Thyroid gland (tissue), 4 donors: ENCODE measurements at places on chromosomes 2 and 18. TPM values are rescaled to one million over a fixed set of nuclear protein-coding genes. Genes with fewer than 3 reads are reported as not detected.

DNA sequence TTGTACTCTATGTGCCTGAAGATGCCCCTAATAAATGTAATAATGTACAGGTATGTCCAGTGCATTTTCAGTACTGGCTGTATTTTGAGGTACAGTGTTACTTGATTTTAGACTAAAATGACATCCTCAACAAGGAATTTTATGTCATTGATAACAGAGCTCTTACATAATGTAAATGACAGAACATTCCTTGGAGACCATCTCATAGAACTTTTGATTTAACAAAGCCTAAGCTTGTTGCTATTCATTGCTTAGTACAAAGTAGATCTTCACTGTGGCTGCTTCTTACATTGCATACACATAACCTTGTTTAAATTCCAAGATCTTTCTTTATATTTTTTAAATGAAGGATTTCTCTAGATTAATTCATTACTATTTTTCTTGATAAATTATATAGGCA lies 24.1 kb downstream of the DYNC1I2 start:
- DNase-seq, result no peak

GRCh38 chr2:101550555-101550954 lies 75.6 kb upstream of the RFX8 start:
- no peak for DNase-seq

DNA sequence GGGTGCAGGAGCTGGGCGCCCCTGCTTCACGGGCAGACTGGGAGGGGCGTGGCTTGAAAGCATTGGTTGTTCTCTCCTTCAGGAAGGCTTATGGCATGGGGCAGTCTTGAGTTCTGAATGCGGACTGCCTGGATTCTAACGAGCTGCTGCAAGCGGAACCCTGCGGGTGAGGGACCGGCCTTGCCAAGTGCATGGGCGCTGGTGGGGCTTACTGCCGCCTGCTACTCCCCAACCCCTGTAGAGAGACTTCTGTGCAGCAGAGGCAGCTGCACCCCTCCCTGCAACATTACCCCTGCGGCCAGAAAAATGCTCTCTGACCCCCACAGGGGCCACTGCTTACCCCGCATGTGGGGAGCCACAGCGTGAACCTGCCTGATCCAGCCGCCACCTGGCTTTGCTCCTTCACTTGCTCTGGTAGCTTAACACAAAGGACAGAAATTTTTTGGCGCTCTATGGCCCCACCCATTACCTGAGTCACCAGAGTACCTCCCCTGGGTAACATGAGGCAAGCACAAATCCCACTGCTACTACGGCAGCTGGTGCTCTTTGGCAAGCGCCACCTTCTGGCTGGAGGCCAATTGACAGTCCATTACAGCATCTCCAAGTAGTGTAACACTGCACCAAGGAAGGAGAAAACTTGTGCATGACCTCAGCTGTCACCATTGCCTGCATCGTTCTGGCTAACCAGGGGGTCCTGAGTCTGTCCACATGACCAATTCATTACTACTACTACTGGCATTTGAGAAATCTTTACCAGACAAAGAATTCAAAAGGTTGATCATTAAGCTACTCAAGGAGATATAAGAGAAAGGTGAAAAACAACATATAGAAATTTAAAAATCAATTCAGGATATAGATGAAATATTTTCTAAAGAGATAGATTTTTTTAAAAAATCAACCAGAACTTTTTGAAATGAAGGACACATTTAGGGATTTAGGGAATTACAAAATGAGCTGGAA lies 35.4 kb downstream of the MYL12B start:
- peak; percentile 95 for DNase-seq

GRCh38 chr18:55997151-55997561 lies 409.2 kb upstream of the TCF4 start:
- DNase-seq, result peak; percentile 7

The GYPC gene
- 34.1 TPM for total RNA-seq
